Dermis blood vessel endothelial cell (primary cell): ENCODE measurements at places on chromosomes 2 and 18.

DNA sequence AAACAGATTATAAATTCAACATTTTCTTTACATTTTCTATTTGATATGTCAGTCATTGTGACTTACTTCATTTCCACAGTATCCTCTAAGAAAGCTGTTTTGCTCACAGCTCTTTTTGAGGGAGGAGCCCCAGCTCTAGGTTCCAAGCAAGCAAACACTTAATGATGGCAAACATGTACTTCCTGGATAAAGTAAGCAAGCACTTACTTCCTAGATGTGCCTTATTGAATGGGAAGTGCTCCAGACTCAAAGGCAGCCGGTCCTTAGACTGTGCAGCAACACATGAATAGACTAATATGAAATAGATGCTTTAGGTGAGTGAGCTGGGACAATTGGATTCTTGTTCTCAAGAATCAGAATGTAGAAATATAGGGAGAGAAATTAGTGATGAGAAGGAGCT, 2149.8 kb upstream of the PIK3C3 start:
- DNase-seq = no peak

DNA sequence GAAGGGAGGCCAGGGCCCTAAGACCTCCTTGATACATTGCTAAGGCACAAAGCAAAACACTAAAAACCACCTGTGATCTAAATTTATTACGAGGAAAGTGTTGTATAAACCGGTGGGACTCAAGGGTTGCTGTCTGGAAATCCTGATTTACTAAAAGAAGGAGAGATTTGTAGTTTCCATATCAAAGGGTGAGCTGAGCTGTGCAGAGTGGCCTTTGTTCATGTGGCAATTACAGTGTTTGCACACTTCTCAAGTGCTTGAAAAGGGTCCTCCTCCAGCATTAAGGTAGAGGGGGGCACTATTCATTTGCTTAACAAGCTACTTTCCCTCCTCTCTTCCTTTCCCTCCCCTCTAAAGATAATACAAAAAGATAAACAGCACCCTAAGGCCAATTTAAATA, 30.5 kb upstream of the ITGA4 start:
- no peak for DNase-seq

- no peak for DNase-seq
Observed at GRCh38 chr2:17813010-17813741, 3.1 kb upstream of the MSGN1 start.

GRCh38 chr2:28047681-28048080, 157.2 kb downstream of the BABAM2 start:
- peak; percentile 27 for DNase-seq

GRCh38 chr2:127897531-127898211, 11.9 kb upstream of the AMMECR1L start:
- DNase-seq = no peak

DNA sequence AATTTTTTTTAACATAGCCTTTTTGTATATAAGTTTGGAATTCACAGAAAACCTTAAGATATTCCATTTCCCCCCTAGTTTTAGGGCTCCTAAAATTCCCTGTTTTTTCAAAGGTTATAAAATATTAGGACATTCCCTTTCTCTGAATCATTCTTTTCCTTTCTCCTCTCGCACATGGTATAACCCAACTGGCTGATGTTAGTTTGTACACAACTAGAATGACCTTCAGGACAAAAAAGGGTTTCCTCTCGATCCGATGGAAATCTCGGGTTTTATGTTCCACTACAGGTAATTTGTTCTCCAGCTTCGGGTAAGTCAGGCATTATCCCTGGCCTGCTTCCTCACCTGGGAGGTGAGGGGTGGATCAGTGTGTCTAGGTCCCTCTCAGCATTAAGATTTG, 215.1 kb downstream of the LDLRAD4 start:
- peak; percentile 66 for DNase-seq

DNA sequence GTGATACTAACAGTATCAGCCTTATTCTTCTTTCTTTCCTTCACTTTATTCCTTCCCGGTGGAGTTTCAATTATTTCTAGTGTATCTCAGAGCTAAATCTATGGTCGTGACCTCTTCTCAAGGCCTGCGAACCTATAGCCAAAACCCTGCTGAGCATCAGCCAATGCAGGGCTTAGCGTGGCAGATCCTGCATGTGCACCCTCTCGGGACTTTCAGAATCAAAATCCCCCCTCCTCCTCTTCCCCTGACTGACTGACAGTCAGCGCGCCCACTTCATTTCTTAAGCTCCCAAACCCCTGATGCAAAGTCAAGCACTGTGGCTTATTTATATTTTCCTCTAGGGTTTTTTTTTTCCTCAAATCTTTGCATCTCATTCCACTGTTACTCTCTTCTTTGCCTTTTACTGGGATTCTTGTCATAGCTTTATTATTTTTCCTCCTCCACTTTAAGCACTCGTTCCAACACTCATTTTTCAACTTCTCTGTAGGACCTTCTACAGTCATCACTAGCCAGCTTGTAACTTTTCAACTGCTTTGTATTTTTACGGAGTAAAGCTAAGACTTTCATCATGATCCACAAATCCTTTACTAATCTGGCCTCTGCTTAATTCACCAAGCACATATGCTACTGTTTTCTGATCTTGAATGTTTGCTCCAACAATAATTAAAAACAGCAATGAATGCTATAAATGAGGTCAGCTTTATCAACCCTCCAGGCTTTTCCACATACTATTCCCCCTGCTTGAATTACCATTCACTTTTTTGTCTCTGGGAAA, 896.5 kb upstream of the PIK3C3 start:
- DNase-seq = no peak

DNA sequence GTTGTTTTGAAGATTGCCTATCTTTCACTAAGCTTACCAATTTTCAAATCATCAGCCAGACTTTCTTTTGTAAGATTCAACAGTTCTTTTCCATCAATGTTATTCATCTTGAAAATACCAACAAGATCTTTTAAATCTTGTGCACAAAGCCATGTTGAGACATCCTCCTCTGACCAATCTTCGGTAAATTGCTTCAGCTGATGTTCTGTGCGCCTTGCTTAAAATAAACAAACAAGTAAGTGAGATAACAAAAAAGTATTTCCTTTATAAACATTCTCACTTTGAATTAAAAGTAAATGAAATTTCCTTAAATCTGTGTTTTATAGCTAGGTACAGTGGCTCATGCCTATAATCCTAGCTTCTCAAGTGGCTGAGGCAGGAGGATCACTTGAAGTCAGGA, 30.3 kb downstream of the WDSUB1 start:
- no peak for DNase-seq

- DNase-seq = no peak
Observed at GRCh38 chr2:22996911-22997310, 388.1 kb upstream of the KLHL29 start.

GRCh38 chr2:15912203-15912602, 28.1 kb upstream of the MYCN start:
- peak; percentile 87 for DNase-seq

DNA sequence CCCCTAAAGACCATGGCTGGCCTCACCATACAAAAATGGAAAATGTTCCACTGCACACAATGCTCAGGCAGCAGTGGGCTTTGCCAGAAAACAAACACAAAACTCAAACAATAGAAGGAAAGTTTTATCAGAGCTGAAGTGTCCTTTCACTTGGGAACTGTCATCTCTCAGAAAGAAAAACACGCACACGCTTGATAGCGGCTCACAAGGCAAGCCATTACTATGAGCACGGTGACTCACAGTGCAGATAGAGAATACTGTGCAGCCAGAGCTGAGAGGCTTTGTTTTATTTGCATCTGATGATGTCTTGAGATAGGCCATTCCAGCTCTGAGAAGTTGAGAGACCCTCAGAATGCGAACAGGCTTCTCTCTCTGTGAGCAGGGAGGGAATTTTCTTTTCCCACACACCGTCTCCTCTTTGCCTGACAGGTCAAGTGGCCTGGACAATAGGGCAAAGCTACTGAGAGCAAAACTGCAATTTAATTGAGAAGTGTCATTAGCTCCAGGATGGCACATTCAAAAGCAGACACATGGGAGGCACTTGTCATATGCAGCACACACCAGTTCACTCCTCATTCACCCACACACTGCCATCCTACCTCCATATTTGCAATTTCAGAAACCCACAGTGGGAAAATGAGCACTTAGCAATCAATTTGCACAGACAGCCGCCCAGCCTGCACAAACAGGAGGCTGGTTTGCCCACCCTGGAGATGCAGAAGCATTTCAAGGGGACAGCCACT, 236.6 kb downstream of the SS18 start:
- DNase-seq = no peak

DNA sequence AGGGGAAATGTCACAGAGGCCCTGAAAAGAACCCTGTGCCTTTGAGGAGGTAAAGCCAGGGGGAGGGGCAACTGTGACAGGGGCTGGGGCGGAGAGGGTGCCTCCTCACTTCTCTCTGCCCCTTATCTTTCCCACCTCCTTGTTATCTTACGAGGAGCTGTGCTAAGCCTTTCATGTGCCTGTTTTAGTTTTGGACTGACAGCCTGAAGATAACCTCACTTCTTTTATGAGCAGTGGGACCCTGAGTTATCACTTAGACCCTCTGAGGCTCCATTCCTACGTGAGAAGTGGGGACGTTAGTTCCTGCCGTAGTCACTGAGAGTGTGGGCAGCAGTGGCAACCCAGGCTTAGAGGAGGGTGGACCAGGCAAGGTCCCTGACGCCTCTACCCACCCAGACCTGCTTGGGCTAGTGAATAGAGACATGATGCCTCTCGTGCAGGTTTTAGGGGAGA, 39.5 kb upstream of the LBH start:
- DNase-seq = no peak

DNA sequence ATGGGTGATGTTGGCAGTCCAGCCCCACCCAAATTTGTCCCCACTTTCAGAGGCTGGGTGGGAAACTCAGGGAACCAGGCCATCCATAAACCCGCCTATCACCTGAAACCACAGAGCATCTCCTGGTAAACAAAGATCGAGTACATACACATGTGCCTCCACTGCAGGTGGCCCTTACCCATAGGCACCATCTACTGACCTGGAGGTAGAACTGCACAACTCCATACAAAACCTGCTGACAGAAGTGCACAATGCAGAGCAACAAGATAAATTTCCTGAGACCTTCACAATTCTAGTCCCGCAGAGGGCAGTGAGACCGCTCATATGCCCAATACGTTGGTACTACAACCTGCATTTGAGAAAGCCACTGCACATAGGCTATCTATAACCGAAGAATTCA, 856.3 kb downstream of the SUCLG1 start:
- no peak for DNase-seq

DNA sequence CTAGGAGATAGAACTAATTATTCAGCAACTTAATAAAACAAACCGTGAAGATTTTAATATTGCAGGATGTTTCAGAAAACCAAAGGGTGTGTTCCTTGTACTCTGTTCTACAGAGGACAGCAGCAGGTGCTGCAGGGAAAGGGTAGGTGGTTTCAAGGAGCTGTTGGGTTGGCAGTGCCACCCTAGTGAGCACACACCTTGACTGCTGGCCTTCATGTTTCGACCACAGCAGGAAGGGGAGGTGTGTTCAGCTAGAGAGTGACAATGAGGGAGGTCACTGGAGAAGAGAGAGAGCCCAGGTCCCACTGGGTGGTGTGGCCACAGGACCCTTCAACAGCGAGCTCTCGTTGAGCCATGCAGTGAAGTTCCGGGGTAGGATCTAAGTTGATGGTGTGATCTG, 98.6 kb downstream of the ZNF236 start:
- no peak for DNase-seq
